Renal pelvis (tissue), 12 donors: ENCODE measurements at places on chromosomes 3 and 15. TPM values are rescaled to one million over a fixed set of nuclear protein-coding genes. Genes with fewer than 3 reads are reported as not detected.
A peak's percentile ranks its signal among the peaks of the same experiment; 100 is the strongest.

- peak; percentile 92 for DNase-seq
Observed at GRCh38 chr3:169771497-169772304, 1.5 kb upstream of the MYNN start.

Gene GOLGA6D
- polyA plus RNA-seq: 0.38 TPM

Gene DPPA4
- polyA plus RNA-seq: 5.9 TPM

GRCh38 chr3:135215516-135215915 lies 420.5 kb downstream of the EPHB1 start:
- no peak for DNase-seq

DNA sequence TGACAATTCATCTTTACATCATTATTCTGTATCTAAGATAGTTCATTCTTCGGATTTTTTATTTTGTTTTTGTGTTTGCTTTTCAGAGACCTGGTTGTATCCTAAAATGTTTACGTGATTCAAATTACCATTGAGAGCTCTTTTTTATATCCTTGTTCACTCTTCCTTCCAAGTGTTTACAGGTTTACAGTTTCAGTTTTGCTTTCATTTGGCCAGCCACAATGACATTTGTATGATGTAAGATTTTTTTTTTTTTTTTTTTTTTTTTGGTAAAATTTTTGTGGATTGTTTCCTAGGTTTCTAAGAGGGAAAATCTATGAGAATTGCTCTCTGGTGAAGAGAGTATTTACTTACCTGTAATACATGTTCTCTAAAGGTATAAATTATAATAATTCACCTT lies 55.0 kb downstream of the SETD5 start:
- no peak for DNase-seq

Gene IL20RB
- 0.30 TPM for polyA plus RNA-seq

Gene TMCO5A
- not detected for polyA plus RNA-seq

DNA sequence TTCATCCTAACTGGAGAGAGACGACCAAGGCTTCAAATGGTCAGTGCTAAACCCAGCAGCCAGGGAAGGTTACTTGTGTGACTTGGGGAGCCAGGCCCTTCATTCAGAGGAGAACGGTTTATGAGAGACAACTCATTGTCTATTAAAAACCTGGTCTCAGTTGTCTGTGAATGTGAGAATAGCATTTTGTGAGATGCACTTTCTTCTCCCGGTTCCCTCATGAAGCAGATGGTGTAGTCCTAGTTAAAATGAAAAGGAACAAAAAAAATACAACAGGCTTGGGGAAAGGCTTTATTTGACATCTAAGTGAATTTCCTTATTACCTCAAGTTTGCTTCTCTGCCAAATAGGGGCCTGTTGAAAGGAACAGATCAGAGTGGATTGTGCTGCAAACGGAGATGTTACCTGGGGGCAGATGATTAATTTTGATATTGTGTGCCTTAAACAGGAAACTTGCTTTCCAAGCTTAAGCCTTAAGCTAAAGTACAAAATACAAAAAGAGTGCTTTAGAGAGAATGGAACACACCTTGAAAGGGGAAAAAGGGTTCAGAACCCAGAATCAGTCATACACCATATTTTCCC lies 202.7 kb upstream of the BHLHE40 start:
- no peak for DNase-seq

DNA sequence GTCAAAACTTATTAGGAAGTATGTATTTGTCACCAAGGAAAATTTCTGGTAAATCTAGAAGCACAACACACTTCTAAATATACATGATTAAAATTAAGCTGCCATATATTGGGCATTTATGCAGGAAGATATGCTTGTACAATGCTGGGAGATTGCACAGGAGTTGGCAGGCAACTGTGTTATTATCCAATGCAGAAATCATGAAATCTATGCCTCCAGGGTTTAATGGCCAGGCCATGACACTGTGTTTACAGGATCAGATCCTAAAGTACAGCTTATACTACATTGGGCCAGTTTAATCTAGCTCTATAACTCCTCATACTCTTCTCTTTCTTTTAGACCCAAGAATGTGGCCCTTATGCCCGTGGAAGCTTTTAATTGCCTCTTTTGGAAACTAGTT lies 391.4 kb upstream of the DPH6 start:
- DNase-seq: no peak

Gene PLOD2
- polyA plus RNA-seq: 126 TPM

DNA sequence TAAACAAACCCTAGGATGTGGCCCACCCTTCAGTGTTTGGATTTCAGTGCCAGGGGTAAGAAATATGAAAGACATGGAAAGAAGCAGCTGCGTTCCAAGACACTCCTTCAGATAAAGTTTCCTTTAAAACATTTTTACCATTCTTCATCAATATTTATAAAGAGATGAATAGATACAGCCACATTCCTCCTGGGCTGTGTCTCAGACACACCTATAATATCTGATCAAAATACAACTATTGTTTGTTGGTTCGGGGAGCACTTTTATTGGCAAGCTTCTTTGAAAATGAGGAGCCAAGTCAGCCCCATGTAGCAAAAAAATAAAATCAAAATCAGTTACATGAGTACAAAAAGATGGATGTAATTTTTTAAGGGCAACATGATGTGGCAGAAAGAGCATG lies 53.2 kb downstream of the RPL22L1 start:
- DNase-seq: no peak

Gene SCN11A
- 1.6 TPM for polyA plus RNA-seq

DNA sequence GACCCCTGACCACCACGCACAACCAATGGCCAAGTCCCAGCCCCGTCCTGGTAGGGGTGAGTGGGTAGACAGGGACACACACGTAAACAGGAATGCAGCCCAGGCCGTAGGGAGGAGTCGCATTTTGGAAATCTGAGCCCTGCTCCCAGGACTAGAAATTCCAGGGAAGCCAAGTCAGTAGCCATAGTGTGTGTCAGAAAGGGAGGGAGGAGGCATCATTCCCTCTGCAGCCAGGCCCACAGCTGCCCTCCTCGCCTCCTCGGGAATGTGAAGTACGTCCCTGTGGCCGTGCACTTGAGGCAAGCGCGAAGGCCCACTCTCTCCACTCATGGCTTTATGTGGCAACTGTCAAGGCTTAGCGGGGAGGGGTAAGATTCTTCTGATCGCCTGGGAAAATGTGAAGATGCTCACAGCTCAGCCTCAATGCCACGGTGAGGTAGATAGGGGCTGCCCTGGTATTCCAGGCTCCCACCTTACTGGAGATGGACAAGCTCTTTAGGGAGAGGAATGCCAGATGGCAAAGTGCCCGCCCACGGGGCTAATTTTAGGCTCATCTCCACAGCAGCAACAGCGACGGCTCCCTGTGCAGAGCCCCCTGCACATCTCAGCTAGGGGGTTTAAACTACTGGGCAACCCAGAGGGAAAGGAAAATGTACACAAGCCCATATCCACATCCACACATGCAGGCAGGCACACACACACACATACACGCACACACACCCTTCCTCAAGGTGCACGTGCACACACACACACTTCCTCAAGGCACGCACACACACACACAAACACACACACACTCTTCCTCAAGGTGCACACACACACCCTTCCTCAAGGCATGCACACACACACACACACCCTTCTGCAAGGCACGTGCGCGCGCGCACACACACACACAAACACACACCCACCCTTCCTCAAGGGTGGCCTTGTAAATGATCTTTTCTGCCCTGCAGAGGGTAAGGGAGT lies 65.5 kb downstream of the ADCY5 start:
- DNase-seq: no peak

GRCh38 chr3:159229116-159229680 lies 427.3 kb downstream of the MFSD1 start:
- DNase-seq: no peak
